Suppressor macrophage treated with lipopolysaccharide for 1 hour (primary cell): ENCODE measurements at places on chromosomes 5 and 9.

GRCh38 chr5:11962122-11962521 lies 57.9 kb upstream of the CTNND2 start:
- DNase-seq = no peak

GRCh38 chr5:129718471-129719090 lies 29.3 kb upstream of the MINAR2 start:
- no peak for DNase-seq

- DNase-seq = peak; percentile 79
Measured at GRCh38 chr9:5587024-5587423, 41.9 kb upstream of the RIC1 start.

DNA sequence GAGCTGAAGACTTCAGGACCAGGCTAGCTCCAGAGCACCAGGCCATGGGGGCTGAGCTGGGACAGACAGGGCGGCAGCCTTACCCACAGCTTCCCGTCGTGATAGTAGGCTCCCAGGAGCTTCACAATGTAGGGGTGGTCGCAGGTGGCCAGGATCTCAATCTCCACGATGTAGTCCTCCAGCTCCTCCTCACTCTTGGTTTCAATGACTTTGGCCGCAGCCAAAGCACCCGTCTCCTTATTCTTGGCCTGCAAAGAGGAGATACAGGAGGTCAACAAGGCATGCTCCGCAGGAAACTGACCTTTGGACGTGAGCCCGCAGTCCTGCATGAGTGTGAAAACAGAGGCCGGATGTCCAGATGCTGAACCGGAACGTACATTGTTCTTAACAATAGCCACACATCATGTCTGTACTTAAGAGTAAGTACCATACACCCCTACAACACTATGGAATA lies 31.5 kb downstream of the STK10 start:
- DNase-seq = no peak

GRCh38 chr5:97193355-97193688 lies 10.3 kb upstream of the RIOK2 start:
- no peak for DNase-seq

DNA sequence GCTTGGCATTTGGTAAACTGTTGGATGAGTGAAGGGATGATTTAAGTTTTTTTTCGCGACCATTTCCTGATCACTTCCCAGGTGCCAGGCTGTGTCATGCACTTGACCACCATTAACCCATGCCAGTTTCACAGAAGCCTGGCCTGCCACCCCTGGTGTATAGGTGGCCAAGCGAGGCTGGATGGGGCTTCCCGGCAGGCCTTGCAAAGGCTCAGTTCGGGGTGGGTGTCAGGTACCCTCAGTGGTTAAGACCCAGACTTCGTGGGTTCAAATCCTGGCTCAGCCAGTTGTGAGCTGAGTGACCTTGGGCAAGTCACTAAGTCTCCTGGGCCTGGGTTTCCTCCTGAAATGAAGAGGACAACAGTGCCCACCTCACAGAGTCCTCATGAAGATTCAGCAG lies 2.3 kb downstream of the MED22 start:
- DNase-seq = no peak

- peak; percentile 46 for DNase-seq
Measured at GRCh38 chr5:88736494-88736893, 146.5 kb downstream of the MEF2C start.

DNA sequence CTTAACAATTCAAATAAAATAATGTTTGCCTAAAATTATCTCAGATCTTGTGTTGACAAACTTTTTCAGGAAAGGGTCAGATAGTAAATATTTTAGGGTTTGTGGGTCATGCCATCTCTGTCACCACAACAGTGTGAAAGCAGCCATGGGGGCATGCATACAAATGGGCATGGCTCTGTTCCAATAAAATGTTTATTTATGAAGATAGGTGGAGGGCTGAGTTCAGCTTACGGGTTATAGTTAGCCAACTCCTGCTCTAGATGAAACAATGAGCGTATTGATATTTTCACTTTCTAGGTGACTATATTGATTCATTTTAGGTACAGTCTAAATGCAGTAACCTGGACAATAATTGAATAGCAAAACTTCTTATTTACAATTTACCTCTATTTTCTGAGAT lies 533.8 kb upstream of the CLINT1 start:
- DNase-seq = no peak
